ENCODE measurements at places on chromosomes 6 and 20.

- no peak for DNase-seq
Observed at GRCh38 chr20:51134405-51134804, 111.5 kb upstream of the KCNG1 start.

- DNase-seq: no peak
Observed at GRCh38 chr6:41670703-41671360, 32.6 kb downstream of the MDFI start.

DNA sequence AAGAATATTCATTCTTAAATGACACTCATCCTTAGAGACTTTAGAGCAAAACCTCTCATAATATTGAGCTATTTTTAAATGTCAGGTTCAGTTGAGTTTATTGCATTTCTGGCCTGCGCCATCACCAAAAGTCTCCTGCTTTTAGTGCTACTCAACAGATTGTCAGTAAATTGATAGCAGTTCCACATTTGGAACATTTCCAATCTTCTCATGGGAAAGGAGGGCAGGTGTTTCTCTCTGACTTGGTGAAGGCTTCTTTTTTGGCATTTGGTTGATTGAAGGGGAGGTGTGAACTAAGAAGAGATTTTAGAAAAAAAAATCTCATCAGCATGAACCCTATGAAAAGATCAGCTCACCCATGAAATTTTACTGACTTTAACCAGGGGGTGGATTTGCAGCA, 125.9 kb upstream of the INSM1 start:
- DNase-seq: peak; percentile 95

- DNase-seq: no peak
Observed at GRCh38 chr6:13635948-13636658, 21.0 kb downstream of the NOL7 start.

DNA sequence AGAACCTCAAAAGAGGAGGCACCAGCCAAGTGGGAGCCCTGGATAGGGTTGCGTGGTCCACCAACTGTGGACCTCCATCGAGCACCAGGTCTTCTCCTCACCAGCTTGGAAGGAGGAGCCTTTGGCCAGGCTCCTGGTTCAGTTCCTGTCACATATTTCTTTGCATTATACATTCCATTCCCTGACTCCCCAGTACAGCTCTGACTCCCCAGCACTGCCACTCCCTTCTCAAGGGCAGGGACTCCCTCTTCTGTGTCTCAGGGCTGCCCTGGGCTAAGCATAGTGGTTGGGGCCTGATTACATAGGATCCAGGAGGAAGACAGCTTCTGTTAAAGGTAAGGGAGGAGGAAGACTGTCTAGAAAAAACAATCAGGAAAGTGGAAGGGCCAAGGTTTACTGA, 91.1 kb downstream of the MRPL14 start:
- no peak for DNase-seq

- DNase-seq: no peak
Observed at GRCh38 chr20:17825252-17825959, 125.6 kb downstream of the BANF2 start.

GRCh38 chr6:85637579-85637978, 5.1 kb downstream of the SYNCRIP start:
- DNase-seq: peak; percentile 2

DNA sequence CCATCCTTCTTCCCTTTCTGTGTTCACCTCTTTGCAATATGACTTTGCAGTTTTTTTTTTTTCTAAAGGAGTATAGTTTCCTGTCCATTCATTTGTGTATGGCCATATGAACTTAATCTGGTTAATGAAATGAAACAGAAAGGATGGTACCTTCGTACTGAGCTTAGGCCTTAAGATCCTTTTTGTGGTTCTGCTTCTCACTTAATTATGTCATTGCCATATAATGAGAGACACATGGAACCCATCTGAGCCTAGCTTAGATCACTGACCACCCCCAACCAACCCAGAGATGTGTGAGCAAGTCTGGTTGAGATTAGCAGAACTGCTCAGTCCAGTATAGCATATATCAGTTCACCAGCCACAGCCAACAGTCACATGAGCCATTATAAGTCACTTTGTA, 1179.6 kb downstream of the HACE1 start:
- no peak for DNase-seq

GRCh38 chr20:53423587-53424146, 170.0 kb downstream of the ZNF217 start:
- DNase-seq: no peak

GRCh38 chr6:45082091-45082490, 246.0 kb upstream of the RUNX2 start:
- DNase-seq: no peak

DNA sequence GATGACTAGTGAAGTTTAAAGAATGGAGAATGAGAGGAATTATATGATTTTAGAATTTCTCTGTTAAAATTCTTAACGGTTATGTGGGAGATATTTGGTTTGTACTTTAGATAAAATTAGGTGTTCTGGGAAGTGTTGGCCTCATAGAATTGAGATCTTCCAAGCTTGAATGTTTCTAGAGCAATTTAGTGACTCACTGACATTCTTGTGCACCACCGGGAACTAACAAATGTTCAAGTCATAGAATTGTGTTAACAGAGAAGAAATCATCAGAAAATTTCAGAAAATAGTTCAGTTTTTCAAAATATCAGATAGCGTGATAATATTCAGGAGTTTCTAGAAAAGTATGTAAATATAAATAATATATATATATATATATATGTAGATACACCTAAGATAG, 67.9 kb upstream of the BMP5 start:
- no peak for DNase-seq

GRCh38 chr20:40232273-40232672, 456.8 kb downstream of the MAFB start:
- no peak for DNase-seq

DNA sequence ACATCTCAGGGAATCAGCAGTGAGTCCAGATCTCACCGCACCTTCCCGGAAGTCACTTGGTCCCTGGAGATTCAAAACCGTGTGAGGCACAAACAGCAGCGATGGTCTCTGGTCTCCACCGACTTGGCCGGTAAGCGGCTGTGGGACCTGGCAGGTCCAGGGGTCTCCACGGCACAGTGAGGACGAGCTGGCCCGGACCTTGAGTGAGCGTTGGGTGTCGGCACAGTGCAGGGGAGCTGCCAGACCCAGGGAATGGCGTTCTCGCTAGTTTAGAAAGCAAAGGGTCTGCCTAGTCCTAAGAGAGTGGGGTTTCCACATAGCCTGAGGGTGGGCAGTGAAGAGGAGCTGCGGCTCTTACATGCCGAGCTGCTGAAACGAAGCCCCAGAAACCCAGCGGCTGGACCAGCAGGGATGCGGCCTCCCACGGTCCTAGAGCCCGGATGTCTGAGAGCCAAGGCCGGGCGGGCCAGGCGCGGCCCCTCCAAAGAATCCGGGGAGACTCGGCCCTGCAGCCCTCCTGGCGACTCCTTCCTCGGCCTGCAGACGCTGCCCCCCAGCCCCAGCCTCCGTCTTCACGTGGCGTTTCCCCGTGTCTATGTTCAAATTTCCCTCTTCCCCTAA, 185.0 kb downstream of the ERMARD start:
- no peak for DNase-seq

DNA sequence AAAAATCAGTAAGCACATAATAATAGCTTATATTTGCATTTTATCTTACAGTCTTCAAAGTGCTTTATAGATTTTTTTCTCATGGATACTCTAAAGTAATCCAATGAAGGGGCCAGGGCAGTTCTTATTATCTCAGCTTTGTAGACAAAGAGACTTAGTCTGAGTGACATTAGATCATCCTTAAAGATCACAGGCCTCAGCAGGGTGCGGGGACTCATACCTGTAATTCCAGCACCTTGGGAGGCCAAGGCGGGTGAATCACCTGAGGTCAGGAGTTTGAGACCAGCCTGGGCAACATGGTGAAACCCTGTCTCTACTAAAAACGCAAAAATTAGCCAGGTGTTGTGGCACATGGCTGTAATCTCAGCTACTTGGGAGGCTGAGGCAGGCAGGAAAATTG, 14.5 kb downstream of the FERMT1 start:
- no peak for DNase-seq

- no peak for DNase-seq
Observed at GRCh38 chr6:41284726-41285125, 1.8 kb downstream of the TREM1 start.

DNA sequence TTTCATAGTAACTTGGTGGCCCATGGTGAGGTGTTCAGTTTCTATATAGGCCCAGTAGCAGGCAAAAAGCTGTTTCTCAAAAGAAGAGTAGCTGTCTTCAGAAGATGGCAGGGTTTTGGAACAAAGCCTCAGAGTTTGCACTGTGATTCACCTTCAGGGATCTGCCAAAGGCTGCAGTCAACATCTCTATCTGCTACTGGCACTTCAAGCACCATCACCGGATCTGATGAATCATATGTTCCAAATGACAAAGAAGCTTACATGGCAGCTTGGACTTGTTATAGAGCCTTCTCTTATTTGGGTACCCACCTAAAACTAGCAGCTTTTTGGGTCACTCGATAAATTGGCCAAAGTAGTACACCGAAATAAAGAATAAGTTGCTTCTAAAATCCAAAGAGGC, 39.5 kb downstream of the PKIB start:
- DNase-seq: no peak
